ENCODE measurements at places on chromosomes 1 and 21. TPM values are rescaled to one million over a fixed set of nuclear protein-coding genes. Genes with fewer than 3 reads are reported as not detected.

The SHISAL2A gene
- not detected for total RNA-seq

The OPRD1 gene
- total RNA-seq = not detected

The NCAM2 gene
- 0.35 TPM for total RNA-seq

The RBM11 gene
- not detected for total RNA-seq

The CD53 gene
- total RNA-seq = 27.3 TPM

DNA sequence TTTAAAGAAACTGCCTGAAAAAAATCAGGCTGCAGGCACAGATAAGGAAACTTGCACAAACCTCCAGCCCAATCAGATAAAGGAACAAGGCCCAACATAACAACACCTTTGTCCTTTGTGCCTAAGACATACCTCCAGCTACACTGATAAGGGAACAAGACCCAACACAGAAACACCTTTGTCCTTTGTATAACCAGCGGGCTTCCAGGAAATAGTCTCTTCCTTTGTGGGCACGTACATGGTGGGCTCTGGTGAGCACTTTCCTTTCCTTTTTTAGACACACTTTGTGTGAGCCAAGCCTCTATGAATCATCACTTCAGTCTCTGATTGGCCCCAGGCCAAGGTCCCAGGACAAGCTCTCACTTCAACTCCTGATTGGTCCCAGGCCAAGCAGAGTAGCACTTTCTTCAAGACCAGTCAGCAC lies 23.6 kb downstream of the ZNF670 start:
- H3K27me3 ChIP-seq = no peaks in the 10 kb centered on the region
- DNase-seq = no peak
- H3K27ac ChIP-seq = no peak overlapping the region
- no peaks in the 10 kb centered on the region for H3K36me3 ChIP-seq
- H3K4me3 ChIP-seq = no peak overlapping the region
- no peaks in the 10 kb centered on the region for H3K4me1 ChIP-seq

GRCh38 chr1:41641475-41641814 lies 157.0 kb upstream of the EDN2 start:
- H3K4me1 ChIP-seq = peaks cover 14% of the 10 kb centered on the region
- H3K27ac ChIP-seq = no peak overlapping the region
- no peaks in the 10 kb centered on the region for H3K36me3 ChIP-seq
- H3K27me3 ChIP-seq = no peaks in the 10 kb centered on the region
- H3K4me3 ChIP-seq = no peak overlapping the region

DNA sequence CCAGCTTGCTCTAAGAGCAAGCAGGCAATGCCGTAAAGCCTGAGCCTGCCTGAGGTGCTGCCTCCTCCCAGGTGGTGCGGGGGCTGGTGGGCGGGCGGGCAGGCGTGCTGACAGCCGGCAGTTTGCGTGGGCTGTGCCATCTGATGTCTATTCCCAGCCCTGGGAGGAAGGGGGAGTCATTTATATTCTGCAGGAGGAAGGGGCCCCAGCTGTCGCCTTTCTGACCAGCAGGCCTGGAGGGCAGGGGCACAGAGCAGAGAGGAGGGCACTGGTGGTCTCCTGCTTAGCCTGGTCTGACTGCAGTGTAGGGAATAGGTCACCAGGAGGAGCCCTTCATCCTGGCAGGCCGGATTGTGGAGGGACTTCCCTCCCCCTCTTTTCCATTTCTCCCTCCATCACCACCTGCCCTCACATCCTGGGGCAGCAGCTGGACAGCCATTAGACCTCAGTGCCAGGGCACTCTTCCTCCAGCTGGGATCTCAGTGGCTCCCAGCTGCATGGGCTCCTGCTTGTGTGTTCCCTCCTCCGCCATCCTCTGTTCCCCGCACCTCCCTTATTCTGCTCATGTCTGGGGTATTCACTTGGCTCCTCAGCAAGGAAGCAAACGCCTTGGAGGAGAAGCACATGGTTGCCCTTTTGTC lies 4.4 kb downstream of the CYB561D1 start:
- peaks cover 18% of the 10 kb centered on the region for H3K4me1 ChIP-seq
- no peak overlapping the region for H3K4me3 ChIP-seq
- DNase-seq = no peak
- no peaks in the 10 kb centered on the region for H3K27me3 ChIP-seq

DNA sequence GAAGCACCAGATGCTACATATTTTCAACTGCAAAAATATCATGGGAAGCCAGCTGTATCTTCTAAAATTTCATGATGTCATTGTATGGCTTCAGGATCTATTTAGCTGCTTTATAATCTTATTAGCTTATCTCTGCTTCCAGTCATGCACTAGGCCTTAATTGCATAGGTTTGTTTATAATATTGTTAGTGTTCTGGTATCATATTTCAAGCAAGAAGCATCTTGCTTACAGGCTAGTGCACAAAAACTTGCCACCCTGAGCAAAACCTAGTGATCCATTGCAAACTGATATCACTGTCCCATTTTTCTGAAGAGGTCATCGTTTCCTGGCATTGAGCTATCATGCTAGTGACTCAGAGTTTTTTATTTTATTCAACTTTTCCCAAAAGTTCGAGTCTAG lies 15.7 kb upstream of the NRIP1 start:
- no peak overlapping the region for H3K4me3 ChIP-seq
- no peaks in the 10 kb centered on the region for H3K27me3 ChIP-seq
- no peaks in the 10 kb centered on the region for H3K4me1 ChIP-seq
- no peak overlapping the region for H3K27ac ChIP-seq
- no peaks in the 10 kb centered on the region for H3K36me3 ChIP-seq

GRCh38 chr21:32548978-32549377 lies 36.3 kb downstream of the TCP10L start:
- H3K36me3 ChIP-seq = no peaks in the 10 kb centered on the region
- H3K4me1 ChIP-seq = no peaks in the 10 kb centered on the region
- H3K27ac ChIP-seq = no peak overlapping the region

- no peak overlapping the region for H3K4me3 ChIP-seq
- H3K4me1 ChIP-seq = no peaks in the 10 kb centered on the region
- no peaks in the 10 kb centered on the region for H3K36me3 ChIP-seq
Measured at GRCh38 chr1:30316056-30316455, 407.3 kb downstream of the MATN1 start.

DNA sequence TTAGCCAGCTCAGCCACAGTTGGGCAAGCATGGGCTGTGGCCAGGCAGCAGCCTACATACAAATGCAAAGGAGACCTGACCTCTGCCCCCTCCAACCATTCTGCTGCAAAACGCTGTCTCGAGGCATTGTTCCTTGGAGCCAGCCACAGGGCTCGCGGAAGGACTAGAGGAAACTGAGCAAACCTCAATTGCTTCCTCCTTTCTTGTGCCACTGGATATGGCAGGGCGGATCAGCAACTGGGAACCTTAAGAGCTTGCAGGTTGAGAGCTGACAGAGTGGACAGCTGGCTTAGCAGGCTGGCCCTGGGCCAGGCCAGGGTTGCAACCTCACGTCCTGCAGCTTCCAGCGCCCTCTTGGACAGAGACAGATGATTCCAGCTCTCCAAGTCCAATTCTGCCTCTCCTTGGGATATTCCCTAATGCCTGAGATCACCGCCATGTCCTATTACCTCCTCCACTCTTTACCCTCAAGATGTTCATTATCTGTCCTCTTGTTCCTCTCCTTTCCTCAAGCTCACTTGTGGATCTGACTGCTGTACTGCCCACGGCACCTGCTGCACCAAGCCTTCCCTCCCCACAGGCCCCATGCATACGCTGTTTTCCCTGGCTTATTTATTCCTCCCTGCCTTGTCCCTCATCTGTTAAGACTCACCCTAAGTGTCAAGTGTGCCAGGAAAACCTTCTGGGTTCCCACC lies 67.5 kb downstream of the SDC3 start:
- no peaks in the 10 kb centered on the region for H3K4me1 ChIP-seq
- no peak overlapping the region for H3K27ac ChIP-seq
- no peak for DNase-seq
- H3K4me3 ChIP-seq = no peak overlapping the region
- no peaks in the 10 kb centered on the region for H3K36me3 ChIP-seq
- H3K27me3 ChIP-seq = no peaks in the 10 kb centered on the region

GRCh38 chr1:69499203-69499803 lies 68.4 kb upstream of the LRRC7 start:
- H3K4me3 ChIP-seq = no peak overlapping the region
- H3K27me3 ChIP-seq = no peaks in the 10 kb centered on the region
- DNase-seq = no peak
- no peaks in the 10 kb centered on the region for H3K36me3 ChIP-seq

- H3K27ac ChIP-seq = no peak overlapping the region
- DNase-seq = no peak
- no peaks in the 10 kb centered on the region for H3K27me3 ChIP-seq
- no peak overlapping the region for H3K4me3 ChIP-seq
Measured at GRCh38 chr1:76627901-76628300, 239.4 kb upstream of the ST6GALNAC5 start.

DNA sequence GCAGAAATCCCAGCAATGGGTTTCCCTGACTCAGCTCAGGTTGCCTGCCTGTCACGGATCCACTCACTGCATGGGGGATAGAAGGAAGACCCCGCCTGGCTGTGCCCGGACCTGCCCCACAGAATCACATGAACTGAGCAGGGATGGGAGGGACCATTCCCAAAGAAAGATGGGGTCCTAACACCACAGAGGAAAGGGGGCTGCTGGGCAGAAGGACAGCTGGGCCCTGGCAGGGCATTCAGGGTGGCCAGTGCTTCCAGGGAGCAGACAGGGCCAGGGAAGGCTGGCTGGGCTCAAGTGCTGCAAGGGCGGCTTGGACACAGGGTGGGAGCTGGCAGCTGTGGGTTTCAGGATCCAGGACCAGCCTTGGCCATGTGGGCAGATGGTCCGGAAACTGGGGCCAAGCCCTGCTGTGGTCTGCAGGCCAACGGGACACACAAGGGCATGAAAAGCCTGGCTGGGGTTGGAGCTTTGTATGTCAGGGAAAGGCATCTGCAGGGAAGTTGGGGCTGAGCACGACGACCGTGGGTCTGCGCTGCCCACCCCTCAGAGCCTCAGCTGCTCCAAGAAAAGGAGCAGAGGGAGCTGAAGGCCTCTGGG lies 723.9 kb downstream of the PTPRU start:
- no peak overlapping the region for H3K4me3 ChIP-seq
- no peaks in the 10 kb centered on the region for H3K4me1 ChIP-seq
- H3K36me3 ChIP-seq = no peaks in the 10 kb centered on the region

GRCh38 chr1:170674239-170674638 lies 10.3 kb downstream of the PRRX1 start:
- no peaks in the 10 kb centered on the region for H3K27me3 ChIP-seq
- no peak for DNase-seq
- H3K36me3 ChIP-seq = no peaks in the 10 kb centered on the region
- H3K4me3 ChIP-seq = no peak overlapping the region

DNA sequence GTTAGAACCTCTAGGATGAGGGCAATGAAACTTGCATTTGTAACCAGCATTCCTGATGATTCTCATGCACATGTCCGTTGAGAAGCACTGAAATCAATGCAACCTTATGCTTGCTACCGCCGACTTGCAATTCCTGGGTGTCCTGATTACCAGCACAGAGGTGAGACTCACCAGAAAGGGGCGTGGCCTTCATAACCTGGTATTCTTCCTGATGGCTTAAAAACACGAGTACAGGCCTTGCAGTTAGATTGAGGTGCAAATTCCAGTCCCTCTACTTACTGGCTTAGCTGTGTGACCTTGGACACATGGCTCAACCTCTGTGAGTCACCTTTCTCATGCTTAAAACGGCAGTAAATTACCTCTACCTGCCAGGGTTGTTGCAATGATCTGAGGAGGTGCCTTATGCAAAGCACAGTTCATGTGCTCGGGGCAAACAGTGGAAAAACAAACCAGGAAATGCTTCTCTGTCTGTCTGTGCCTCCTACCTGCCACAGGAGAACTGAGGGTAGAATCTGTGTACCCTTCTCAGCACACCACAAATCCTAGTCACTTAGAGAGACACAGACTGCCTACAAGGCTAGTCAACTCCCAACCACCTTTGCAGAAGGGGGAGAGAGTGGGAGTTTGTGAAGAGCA lies 39.1 kb upstream of the ECE1 start:
- H3K36me3 ChIP-seq = no peaks in the 10 kb centered on the region
- H3K4me3 ChIP-seq = no peak overlapping the region
- H3K4me1 ChIP-seq = peaks cover 5% of the 10 kb centered on the region
- H3K27ac ChIP-seq = peak overlapping the region; percentile 88
